Lower lobe of right lung (tissue), 2 donors: ENCODE measurements at places on chromosomes 5 and 9.

GRCh38 chr9:120187758-120188157 is 392.2 kb downstream of the CDK5RAP2 start:
- no peak for DNase-seq

- no peak for DNase-seq
These were observed 31.8 kb upstream of the CKS2 start for GRCh38 chr9:89278997-89279739.

GRCh38 chr5:171397190-171397589 is 9.5 kb downstream of the NPM1 start:
- no peak for DNase-seq

- no peak for DNase-seq
These were observed 4.2 kb downstream of the ABCA1 start for GRCh38 chr9:104923740-104924139.

- DNase-seq, result no peak
These were observed 186.2 kb downstream of the DCP2 start for GRCh38 chr5:113162770-113163169.

GRCh38 chr5:178318893-178319292 is 86.3 kb upstream of the PHYKPL start:
- DNase-seq, result peak; percentile 10

DNA sequence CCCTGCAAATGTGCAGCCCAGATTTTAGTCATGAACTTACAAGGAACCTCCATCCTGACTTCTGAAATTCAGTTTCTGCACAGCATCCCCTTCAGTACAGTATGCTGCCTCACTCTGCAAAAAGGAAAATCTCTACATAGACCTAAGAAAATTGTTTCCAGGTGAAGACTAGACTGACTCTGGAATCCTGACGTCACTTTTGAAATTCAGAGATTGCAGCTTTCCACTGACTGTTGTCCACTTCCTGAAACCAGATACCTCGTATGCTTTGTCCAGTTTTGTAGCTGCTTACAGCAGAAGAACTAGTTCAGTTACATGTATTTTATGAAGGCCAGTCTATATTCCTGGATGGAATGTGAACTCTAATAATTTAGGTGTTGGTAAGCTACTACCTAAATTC is 629.3 kb upstream of the ST8SIA4 start:
- no peak for DNase-seq

GRCh38 chr5:77353251-77353650 is 138.9 kb downstream of the WDR41 start:
- no peak for DNase-seq
